Globus pallidus (tissue), 1 donor: ENCODE measurements at places on chromosomes 7 and 10.
A peak's percentile ranks its signal among the peaks of the same experiment; 100 is the strongest.

DNA sequence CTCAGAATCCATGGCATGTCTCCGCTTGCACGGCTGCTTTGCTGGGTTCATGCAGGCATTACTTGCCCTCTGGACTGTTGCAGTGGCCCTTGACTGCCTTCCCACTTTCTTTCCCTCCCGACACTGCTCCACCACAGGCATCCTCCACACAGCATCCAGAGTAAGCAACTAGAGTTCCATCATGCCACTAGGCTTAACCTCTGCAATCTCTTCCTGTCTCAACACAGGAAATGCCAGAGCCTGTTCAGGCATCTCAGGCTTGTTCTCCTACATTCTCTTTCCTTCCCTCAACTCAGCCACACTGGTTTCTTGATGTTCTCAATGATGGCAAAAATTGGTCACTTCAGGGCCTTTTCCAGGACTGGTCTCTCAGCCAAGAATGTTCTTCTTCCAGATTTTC, 284.5 kb upstream of the KLF6 start:
- DNase-seq: no peak

DNA sequence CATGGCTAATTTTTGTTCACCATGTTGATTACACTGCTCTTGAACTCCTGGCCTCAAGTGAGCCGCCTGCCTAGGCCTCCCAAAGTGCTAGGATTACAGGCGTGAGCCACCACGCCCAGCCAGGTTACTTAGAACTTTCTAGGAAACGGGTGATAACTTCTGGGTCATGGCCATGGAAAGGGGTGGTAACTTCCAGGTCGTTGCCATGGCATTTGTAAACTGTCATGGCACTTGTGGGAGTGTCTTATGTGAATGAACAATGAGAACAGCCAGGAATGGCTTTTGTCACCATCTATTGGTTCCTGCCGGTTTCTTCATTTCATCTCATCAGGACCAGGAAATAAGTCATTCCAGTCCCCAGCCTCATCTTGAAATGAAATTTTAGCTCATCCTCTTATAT, 120.9 kb downstream of the SLC16A9 start:
- no peak for DNase-seq

- DNase-seq: no peak
Observed at GRCh38 chr7:144885478-144885877, 49.6 kb upstream of the TPK1 start.

DNA sequence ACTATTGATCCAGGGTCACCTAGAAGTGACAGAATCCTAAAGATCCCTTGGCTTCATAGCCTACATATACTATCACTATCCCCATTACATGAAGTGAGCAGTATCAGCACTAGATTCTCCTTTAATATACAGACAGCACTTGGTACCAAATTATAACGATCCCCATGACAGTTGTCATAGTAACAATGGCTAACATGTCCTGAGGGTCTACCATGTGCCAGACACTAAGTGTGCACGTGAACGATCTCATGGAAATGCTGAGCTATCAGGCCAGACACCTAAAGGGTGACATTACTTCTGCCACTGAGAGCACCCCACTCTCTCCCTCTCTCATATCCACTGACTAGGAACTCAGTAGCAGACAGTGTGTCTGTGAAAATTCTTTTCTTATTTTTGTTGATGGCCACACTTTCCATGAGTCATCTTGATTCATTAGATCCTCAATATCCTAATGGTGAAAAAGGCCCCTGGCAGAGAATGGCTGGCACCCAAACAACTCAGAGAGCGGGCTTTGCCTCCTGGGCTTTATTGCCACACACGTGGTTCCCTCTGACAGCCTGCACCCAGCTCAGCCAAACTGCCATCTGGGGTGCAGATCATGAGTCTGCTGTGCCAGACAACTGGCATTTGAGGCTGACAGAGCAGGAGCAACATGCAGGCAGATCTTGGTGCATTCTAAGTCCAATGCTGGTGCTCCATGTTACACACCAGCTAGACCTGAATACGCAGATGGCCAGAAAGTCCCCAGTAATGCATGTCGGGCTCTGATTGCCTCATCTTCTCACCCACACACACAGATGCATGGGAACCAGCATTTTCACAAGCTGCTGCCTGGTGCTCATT, 176.3 kb downstream of the DGKI start:
- no peak for DNase-seq

DNA sequence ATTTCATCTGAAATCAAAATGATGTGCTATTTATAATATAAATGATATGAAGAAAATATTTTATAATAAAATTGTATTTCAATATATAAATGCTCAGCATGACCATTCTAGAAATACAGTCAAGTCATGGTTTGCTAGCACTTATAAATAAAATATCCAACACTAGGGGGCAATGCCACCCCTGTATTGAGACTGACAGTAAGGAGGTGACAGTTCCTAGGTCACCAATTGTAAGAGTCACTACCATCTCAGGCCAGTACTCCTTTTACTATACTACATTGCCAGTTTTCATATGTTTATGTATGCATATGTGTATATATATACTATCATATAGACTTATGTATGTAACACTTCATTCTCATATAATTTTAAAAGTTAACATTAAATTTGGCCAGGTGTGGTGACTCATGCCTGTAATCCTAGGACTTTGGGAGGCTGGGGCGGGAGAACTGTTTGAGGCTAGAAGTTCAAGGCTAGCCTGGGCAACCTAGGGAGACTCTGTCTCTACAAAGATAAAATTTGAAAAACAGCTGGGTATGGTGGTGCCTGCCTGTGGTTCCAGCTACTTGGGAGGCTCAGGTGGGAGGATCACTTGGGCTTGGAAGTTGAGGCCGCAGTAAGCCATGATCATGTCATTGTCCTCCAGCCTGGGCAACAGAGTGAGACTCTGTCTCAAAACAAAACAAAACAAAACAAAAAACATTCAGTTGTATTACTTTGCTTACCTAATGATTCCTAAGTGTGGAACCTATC, 2.4 kb upstream of the CNOT4 start:
- peak; percentile 74 for DNase-seq

DNA sequence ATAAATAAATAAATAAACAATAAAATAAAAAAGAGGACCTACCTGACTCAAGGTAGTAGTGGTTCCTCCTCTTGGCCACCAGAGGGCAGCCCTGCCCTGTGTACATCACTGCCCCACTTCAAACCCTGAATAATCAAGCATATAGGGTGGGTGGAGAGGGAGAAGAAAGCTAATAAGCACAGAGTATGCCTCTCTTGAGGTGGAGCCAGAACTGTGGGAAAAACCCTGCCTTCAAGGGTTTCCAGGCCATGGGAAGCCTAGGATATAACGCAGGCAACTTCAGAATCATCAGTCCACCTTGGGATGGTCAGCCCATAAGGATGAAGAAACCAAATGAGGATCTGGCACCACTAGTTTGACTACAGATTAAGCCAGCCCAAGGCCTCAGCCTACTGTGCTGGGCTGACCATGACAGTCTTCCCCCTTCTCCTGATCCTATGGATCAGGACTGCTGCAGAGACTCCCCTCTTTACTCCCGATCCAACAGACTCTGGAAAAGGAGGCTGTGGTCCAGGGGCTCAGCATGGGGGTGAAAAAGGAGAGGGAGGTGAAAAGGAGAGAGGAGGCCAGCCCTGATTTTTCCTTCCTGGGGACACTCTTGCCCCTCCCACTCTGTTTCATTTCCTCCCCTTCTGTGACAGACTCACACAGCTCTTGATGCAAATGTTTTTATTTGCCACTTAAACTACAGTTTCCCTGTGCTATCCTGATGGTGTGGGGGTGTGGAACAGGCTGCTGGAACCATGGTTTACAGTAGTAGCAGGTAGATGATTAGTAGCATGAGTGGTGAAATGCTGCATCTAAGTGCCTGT, 10.1 kb downstream of the AVPI1 start:
- DNase-seq: no peak

DNA sequence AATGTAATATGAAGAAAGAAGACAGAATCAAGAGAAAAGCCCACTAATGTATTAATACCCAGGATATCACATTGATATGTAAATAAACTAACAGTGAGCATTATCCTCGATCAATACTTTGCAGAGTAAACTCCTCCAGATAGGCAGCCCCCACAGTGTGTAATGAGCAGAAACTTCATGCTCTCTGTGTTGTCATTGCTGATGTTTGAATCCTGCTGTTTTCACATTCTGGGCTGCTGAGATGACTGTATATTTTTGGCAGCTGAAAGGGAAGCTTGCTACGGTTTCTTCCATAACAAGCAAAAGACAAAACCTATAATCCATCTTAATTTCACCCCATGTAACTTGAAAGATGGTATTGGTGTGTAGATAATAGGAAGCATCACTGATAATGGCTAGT, 15.3 kb upstream of the THSD7A start:
- DNase-seq: no peak

- no peak for DNase-seq
Observed at GRCh38 chr10:56178210-56178609, 182.8 kb downstream of the ZWINT start.

GRCh38 chr10:3090914-3091787, 23.8 kb downstream of the PFKP start:
- DNase-seq: peak; percentile 40

GRCh38 chr7:65453341-65454030, 79.8 kb downstream of the ZNF92 start:
- no peak for DNase-seq

DNA sequence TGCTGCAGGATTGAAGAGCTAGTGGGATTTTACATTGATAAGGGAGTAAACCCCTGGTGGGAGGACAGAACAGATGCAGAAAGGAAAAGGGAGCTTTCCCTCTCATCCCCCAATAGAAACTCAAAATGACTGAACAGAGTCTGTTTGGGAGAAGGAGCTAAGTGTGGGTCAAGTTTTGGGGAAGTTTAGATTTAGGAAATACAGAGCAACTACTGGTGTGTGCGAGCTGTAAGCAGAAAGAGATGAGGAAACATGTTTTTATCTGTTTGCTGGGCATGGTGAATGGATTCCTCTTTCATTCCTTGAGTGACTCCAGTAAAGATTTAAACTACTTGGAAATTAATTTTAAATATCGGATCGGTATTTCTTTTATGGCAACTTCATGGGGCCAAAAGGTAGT, 132.7 kb downstream of the AOAH start:
- no peak for DNase-seq

DNA sequence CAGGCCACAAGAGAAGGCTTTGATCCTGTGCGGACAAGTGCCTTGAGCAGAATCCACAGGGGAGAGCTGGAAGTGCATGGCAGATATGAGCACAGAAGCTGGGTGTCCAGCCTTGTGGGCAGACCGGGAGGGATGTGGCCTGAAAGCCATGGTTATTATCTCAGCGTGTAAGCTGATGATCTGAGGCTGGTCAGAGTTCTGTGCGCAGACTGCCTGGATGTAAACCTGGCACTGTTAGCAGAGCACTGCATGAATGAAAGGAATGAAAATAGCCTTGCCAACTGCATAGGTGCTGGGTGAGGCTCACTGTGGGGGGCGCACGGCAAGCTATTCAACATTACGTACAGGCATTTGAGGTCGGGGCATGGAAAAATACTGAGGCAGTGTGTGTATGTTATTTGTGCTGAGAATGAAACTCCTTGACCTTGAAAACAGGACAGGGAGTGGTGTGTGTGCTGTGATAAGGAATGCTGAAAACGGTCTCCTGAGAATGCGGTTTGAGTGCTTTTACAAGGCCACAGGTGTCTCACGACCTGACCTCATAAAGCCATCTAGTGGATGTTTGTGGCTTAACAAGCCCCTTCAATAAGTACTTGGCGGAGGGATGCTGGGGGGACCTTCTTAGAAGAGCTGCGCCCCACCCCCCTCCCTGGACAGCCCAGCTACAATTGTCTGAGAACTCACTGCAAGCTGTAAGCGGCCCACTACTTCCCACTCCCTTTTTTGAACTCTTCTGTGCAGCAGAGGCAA, 18.7 kb downstream of the AKR1C1 start:
- DNase-seq: no peak

- no peak for DNase-seq
Observed at GRCh38 chr10:63667596-63668480, 146.6 kb downstream of the REEP3 start.

DNA sequence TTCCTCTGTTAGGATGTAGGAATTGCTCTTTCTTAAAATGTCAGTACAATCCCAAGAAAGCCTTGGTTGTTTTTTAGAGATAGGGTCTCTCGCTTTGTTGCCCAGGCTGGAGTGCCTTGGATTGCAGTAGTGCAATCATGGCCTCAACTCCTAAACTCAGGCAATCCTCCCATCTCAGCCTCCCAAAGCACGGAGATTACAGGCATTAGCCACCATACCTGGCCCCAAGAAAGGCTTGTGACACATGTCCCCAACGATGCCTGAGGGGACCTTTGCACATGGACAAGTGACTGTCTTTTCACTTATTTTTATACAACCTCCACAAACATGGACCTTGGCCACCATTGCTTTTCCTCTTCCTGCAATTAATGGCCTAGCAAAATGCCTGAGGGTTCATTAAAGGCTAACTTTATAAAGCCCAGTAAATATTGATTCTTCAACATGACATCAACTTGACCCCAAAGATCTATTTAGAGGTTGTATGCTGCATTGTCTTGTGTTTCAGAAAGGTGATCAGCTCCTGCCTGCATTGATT, 10.0 kb upstream of the SPOCK2 start:
- no peak for DNase-seq

- DNase-seq: no peak
Observed at GRCh38 chr7:42552227-42552626, 315.2 kb upstream of the GLI3 start.

DNA sequence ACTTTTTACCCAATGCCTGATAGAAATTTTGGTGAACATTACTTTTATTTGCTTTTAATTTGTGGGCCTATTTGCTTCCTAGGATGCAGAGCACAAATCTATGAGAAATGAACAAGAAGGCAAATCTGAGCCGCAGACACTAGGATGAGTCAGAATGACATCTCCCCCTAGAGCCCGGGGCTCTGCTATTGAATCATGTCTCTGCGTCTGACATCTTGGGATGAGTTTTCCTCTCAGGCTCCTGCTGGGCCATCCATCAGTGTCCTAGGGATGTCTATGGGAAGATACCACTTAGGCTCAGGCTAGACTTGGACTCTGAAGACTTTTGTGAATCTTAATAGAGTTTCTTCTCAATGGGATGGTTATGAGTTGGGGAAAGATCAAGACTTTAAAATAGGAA, 157.3 kb upstream of the MTPN start:
- no peak for DNase-seq

GRCh38 chr7:128152721-128153120, 88.4 kb upstream of the LEP start:
- DNase-seq: no peak
